ENCODE measurements at places on chromosomes 4 and X. TPM values are rescaled to one million over a fixed set of nuclear protein-coding genes. Genes with fewer than 3 reads are reported as not detected.

Gene DKC1
- 70.5 TPM for total RNA-seq

Gene TCEAL6
- not detected for total RNA-seq

Gene NR3C2
- total RNA-seq: 19.5 TPM

Gene DUSP21
- total RNA-seq: not detected

Gene TBX22
- total RNA-seq: not detected

Gene SOD3
- not detected for total RNA-seq

- no peak for DNase-seq
Observed at GRCh38 chr4:182085051-182085480, 158.1 kb upstream of the TENM3 start.

DNA sequence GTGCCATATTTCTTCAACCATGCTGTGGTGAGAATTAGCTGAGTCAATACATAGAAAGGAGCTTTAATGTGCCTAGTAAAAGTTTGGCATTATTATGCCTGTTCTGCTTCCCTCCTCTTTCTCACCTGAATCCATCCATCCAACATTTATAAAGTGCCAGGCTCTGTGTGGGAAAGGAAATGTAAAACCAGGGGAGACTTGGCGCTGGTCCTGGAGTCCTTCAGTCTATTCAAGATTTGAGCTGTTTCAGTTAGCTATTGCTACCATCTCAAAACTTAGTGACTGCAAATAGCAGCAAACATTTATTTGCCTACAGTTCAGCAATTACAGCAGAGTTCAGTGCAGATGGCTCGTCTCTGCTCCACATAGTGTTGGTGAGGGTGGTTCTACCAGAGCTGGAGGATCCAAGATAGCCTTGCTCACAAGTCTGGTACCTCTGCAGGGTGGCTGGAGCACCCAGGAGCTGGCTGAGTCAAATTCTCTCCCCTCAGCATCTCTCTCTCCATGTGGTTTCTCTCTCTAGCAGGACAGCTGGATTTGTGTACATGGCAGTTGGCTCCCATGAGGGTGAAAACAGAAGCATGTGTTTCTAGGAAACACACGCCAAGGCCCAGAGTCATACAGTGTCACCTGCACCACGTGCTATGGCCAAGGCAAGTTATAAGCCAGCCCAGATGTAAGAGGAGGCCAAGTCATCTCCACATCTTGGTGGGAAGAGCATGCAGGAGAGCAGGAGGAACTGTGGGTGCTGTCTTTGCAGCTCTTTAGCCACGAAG lies 77.3 kb downstream of the FHDC1 start:
- no peak for DNase-seq

GRCh38 chr4:126742048-126742447 lies 890.7 kb upstream of the INTU start:
- DNase-seq: no peak

- DNase-seq: peak; percentile 51
Observed at GRCh38 chrX:17737986-17738713, 857 bp downstream of the SCML1 start.

- DNase-seq: no peak
Observed at GRCh38 chr4:61400439-61401038, 200.4 kb downstream of the ADGRL3 start.

DNA sequence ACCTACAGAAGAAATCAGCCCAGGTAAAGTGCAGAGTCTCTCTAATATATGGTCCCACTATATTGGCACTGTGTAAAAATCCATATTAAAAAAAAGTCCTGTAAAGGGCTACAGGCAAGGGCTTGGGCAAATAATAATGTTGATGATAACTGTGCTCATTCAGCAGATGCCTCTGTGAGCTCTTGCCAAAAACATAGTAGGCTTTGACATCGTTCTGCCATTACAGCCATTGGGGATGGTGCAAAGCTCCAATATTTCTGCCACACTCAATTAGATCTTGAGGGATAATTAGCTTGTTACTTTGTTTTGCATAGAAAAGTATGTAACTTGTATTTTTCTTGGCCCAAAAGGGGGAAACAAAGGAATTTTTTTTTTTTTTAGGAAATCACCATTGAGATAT lies 645.5 kb upstream of the FAM241A start:
- DNase-seq: no peak

- no peak for DNase-seq
Observed at GRCh38 chr4:41865306-41865980, 69.8 kb upstream of the TMEM33 start.

DNA sequence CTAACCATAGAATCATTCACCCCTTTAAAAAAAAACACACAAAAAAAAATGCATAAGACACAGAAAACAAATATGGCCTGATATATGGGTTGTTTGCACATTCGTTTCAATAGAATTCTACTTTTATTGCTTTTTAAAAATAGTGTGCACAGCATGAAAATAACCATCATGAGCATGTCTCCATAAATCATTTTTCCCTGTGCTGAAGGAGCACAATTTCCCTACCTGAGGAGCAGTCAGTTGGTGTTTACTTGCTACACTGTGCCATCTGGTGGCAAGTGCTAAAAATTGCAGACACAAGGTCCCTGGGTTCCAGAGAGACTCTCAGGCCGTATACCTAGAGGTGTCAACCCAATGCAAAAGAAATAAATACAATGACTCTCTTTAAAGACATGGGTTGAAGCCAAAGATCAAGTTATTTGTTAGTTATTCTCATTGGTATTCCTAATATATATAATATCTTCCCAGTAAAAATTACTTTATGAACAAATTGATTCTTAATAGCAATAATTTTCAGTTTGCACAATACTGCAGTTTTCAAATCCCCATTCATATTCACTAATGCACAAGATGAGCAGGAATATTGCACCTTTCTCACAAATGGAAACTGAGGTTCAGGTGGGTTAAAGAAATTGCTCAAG lies 551.4 kb downstream of the IQCM start:
- DNase-seq: no peak

GRCh38 chr4:20428436-20429160 lies 176.9 kb downstream of the SLIT2 start:
- no peak for DNase-seq
